ENCODE measurements at places on chromosomes 11 and 22. TPM values are rescaled to one million over a fixed set of nuclear protein-coding genes. Genes with fewer than 3 reads are reported as not detected.

DNA sequence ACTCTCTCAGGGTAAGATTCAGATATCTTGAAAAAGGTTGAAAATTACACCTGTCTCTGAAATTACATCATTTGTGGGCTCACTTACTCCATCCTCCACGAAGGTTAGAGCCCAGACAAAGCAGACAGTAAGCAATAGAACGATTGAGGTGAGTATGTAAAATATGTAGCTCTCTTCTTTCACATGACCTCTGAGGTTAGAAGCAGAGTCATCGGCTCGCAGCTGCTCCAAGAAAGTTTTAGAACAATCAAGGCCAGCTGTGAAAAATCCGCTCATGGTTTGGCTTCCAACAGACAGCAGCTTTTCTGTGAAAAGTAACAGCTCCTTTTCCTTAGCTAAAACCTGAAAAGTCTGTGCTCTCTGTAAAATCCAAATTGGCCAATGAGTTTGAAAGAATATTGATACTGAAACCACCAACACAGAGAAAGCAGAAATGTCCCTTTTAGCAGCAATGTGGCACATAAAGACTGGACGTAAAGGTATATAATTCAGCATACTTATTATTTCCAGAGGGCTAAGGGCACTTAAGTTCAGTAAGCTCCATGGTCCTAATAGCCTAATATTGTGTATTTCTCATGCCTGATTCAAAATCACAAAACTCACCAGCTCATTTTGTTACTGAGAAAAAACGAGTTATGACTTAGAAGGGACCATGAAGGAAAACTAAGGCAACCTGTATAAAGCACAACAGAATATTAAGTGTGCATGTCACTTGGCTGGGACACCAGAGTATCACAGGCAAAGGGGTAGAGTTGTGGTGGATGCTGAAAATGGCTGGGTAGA lies 78.2 kb downstream of the FAM76B start:
- no peak for DNase-seq

DNA sequence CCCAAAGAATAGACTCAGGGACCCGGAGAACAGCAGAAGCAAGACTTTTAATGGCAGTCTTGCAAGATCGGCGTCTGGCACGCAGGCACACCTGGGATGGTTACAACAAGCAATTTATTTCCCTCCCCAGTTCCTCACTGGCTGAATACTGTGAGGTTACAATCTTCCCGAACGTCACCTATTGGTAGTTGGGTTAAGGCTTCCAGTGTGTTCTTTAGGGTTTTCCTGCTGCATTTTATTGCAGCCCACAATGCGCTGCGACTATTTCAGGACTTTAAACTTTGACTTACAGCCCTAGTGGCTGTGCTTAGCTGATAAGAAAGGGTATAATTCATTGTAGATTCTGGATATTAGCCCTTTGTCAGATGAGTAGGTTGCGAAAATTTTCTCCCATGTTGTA lies 11.5 kb upstream of the TRIM68 start:
- no peak for DNase-seq

- DNase-seq, result no peak
Measured at GRCh38 chr11:16338393-16338792, 18.0 kb downstream of the SOX6 start.

DNA sequence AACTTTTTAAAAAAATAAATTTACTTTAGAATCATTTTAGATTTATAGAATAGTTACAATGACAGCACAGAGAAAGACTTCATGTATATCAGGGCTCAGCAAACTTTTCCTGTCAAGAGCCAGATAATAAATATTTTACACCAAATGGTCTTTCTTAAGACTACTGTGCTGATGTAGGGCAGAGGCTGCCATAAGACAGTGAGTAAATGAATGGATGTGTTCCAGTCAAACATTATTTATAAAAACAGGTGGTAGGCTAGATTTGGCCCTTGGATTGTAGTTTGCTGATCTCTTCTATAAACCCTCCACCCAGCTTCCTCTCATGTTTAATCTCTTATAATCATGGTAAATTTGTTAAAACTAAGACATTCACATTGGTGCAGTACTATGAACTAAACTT lies 33.0 kb downstream of the CECR2 start:
- DNase-seq, result no peak

DNA sequence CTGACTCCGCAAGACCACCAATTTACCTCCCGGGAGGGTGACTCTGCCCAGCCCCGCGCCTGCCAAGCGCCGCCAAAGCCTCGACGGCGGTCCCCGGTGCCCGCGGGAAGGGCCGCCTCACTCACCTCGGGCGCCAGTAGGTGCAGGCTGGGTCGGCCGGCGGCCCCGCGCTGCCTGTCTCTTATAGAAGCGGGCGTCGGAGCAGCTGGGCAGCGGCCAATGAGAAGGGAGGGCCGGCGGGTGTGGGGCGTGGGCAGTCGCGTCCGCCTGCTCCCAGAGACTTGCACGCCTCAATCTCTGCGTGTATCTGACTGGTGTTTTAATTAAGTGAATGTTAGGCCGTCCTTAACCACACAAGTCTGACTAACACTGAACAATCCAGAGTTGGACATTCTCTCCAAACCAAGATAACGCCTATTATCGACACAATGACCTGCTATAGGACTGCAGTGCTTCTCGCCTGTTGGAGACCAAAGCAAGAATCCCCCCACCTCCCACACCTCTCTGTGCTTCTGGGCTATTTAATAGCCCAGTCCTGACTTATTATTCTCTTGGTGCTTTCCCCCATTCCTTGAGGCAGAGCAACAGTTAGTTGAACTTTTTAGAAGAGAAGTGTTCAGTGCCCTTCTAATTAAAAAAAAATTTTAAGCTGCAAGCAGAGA lies at the start of gene TPH1:
Gene TPH1 (minus strand): TSS at position 154 of the 662 bp plus-strand sequence. CDS start 5,507 bp downstream, outside the sequence.
- peak; percentile 7 for DNase-seq

- DNase-seq, result no peak
Measured at GRCh38 chr11:76141901-76142588, 64.3 kb downstream of the WNT11 start.

DNA sequence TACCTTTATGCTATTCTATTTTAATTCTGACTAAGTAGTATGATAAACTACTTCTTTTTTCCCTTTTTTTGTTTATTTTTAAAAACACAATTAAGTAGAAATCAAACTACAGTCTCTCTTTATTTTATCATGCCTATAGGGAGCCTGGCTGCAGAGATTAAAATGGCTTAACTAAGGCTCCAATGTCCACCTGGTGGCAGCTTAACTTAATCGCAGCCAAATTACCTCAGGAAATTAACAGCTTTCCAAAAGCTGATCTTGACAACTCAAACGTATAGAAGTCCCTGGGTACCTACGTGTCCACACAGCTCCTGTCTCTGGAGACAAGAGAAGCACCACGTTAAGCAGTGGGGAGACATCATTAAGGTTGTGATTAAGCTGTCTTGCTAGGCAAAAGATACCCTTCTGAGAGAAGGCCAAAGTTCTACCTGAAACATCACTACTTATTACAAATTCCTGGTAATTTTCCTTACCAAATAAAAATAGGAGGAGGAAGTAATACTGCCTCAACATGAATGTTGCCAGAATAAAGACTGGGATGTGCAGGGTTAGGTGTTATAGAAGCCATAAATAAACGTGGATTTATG lies 63.2 kb upstream of the SNX19 start:
- DNase-seq, result peak; percentile 17

Gene JAML
- total RNA-seq, result not detected

Gene SPINDOC
- total RNA-seq, result 8.9 TPM

- DNase-seq, result peak; percentile 3
Measured at GRCh38 chr11:120815319-120816100, 208.4 kb upstream of the TBCEL start.

Gene TIMM10B
- 16.3 TPM for total RNA-seq

GRCh38 chr22:41003066-41003465 lies 51.9 kb downstream of the RBX1 start:
- no peak for DNase-seq
